Daoy (cell line): ENCODE measurements at places on chromosomes 11 and 22. TPM values are rescaled to one million over a fixed set of nuclear protein-coding genes. Genes with fewer than 3 reads are reported as not detected.

Gene PRR5L
- 51.8 and 69.9 TPM in 2 replicates for total RNA-seq

Gene TRIM22
- total RNA-seq, result 1.2 and 1.5 TPM in 2 replicates

Gene DDI1
- not detected in 2 replicates for total RNA-seq

Gene ASRGL1
- 37.0 and 68.0 TPM in 2 replicates for total RNA-seq

Gene INSC
- total RNA-seq, result not detected in 2 replicates

Gene RFPL1
- not detected in 2 replicates for total RNA-seq

Gene GSTT4
- total RNA-seq, result not detected in 2 replicates

DNA sequence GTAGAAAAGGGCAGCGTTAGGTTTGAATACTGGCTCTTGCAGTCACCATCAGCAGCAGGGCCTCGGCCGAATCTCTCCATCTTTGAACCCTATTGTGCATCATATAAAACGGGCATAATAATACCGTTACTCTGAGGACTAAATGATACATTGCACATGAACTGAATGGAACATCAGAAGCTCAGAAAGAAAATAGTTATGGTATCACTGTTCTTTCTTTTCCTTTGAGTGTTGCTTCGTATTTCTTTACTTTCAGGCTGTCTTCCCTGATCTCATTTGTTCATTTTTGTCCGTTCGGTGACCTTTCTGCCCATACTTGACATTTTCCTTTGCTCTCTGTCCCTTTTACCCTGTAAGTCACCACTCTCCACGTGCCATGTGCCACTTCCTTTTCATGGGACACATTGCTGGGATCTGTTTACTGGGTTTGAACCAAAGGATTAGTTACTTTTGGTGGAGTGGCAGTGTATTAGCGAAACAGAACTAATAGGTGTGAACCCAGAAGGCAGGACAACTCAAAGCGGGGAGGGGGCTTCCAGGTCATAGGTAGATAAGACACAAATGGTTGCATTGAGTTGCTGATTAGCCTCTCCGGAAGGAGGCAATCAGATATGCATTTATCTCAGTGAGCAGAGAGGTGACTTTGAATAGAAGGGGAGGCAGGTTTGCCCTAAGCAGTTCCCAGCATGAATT is 717 bp upstream of the ZNF202 start:
- no peak for DNase-seq

DNA sequence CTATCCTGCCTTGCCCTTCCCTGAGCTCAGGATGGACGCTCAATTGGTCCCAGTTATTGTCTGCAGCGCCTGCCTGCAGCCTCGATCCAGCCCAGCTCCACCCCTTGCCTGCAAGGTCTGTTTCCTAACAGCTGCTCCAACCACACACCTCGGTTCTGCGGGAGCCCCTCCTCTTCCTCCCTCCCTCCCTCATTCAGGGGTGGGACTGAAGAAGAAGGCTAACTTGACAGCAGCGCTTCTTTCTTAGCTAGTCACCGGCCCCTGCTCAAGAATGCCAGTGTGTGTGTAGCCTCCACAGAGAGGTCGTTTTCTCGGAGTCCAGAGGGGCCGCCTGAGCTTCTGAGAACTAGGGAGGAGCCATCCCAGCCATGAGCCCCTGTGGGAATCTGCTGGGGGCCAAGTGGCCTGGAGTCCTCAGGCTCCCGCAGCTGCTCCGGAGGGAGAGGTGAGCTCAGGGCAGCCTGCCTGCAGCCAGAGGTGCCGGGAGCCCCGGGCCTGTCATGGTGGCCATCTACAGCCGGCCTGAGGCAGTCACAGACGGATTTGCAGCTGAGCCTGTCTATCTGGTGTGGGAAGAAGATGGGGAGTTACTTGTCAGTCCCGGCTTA is 36.1 kb downstream of the LIMK2 start:
- DNase-seq, result peak; percentile 91

DNA sequence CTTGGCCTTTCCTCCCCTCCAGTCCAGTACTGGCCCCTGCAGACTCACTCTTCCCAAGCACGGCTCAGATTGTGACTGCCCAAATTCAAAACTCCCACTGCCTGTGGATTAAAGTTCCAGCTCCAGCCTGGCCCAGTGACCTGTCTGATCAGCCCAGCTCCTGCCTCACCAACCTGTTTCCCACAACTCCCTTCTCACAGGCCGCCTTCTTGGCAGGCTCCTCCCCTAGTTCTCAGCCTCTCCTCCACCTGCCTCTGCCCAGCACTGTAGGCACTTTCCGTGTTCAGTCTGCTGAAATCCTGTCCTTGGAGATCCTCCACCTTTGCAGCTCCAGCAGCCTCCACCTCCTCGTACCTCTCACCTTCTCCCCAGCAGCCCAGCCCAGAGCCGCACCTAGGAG is 68.6 kb downstream of the MICAL2 start:
- no peak for DNase-seq

GRCh38 chr11:33063326-33063881 is 24.0 kb downstream of the TCP11L1 start:
- DNase-seq, result no peak

GRCh38 chr11:45483416-45483815 is 182.0 kb downstream of the CHST1 start:
- no peak for DNase-seq

- no peak for DNase-seq
Observed at GRCh38 chr11:96143041-96143521, 199.9 kb downstream of the MAML2 start.

- DNase-seq, result no peak
Observed at GRCh38 chr22:35905894-35906293, 122.7 kb downstream of the RBFOX2 start.
